ENCODE measurements at places on chromosomes 3 and 15. TPM values are rescaled to one million over a fixed set of nuclear protein-coding genes. Genes with fewer than 3 reads are reported as not detected.

- no peak for DNase-seq
- H3K4me1 ChIP-seq = no peaks in the 10 kb centered on the region
- no peaks in the 10 kb centered on the region for H3K27me3 ChIP-seq
- H3K4me3 ChIP-seq = no peak overlapping the region
- no peaks in the 10 kb centered on the region for H3K36me3 ChIP-seq
- no peak overlapping the region for H3K27ac ChIP-seq
Measured at GRCh38 chr3:139987908-139988307, 52.9 kb downstream of the CLSTN2 start.

DNA sequence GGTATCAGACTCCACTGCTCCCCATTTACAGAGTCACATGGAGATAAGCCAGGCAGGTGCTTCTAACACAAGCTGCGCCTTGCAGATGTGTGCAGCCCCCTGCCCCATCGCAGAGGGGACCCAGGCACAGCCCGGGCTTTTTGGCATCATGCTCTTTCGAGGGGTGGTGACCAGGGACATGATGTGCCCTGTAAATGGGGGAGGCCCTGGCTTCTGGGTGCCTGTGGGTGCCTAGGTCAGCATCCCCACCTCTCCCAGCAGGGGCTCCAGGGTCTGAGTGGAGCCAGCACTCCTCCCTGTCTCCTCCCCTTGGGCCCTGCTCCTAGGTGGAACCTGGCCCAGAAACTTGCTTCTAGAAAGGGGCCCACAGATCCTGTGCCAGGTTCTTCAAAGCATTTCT, 15.2 kb downstream of the TRPM1 start:
- H3K36me3 ChIP-seq = no peaks in the 10 kb centered on the region
- no peak overlapping the region for H3K27ac ChIP-seq
- DNase-seq = no peak
- no peak overlapping the region for H3K4me3 ChIP-seq
- no peaks in the 10 kb centered on the region for H3K4me1 ChIP-seq

The INTS14 gene
- 32.9 TPM for total RNA-seq

- DNase-seq = peak; percentile 43
- no peak overlapping the region for H3K27ac ChIP-seq
- H3K27me3 ChIP-seq = no peaks in the 10 kb centered on the region
- no peaks in the 10 kb centered on the region for H3K4me1 ChIP-seq
Measured at GRCh38 chr3:38606561-38606960, 42.9 kb downstream of the SCN5A start.

DNA sequence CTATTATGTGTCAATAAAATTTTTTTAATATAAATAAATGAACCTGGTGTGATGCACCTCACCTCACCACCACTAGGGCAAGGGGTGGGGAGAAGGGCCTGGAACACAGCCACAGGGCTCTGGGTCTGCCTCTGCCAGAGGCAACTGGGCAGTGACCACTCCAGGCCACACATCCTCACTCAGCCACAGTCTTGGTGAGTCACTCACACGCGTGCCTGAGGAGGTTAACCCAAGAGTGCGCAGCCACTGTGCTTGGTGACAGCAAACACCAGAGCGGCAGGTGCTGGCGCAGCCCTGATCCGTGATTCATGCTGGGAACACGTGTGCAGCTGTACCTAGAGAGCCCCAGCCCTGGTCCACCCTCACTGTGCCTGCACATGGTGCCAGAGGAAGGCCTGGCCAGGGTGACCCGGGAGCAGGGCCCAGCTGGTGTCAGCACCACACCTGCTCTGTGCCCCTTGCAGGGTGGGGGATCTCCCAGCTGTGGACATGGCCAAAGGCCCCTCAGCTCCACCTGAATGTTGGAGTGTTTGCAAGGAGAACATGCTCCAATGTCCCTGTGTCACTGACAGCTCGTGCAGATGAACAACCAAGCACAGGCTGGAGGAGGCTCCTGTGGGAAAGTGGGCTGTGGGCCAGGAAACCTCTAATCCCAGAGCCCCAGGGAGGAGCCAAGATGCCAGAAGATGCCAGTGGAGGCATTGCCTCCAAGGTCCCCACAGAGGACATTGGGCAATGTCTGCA, 2.1 kb downstream of the SLC41A3 start:
- no peaks in the 10 kb centered on the region for H3K27me3 ChIP-seq
- no peak for DNase-seq
- peaks cover 8% of the 10 kb centered on the region for H3K36me3 ChIP-seq
- no peak overlapping the region for H3K4me3 ChIP-seq
- peaks cover 18% of the 10 kb centered on the region for H3K4me1 ChIP-seq
- H3K27ac ChIP-seq = no peak overlapping the region

DNA sequence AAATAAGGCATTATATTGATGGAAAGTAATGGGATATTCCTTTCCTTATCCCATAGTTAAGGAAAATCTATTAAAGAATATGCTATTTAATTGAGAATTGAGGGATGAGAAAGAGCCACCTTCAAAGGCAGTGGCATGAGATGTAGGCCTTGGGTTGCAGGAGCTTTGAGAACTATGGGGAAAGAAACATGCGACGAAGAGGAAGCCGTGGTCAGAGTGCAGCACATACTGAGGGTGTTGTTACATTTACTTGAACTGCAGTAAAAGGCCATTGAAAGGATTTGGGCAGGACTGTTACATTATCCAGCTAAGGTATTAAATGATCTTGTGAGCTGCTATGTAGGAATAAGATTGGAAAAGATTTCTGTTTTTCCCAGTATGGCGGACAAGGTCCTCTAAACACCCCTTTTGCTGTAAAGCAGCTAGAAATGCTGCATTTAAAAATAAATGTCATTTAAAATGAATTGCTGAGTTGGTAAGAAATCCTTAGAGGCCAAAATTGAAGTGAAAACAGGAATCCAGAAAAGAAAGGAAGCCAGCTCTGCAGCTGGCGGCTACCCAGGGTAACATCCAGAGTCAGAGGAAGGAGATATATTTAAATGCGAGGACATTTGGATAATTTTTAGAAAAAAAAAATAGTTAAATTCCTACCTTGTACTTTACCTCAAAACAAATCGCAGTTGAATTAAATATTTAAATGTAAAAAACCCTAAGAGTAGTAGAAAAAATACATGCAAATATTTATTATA, 61.7 kb downstream of the IL1RAP start:
- H3K4me1 ChIP-seq = no peaks in the 10 kb centered on the region
- H3K36me3 ChIP-seq = no peaks in the 10 kb centered on the region
- DNase-seq = no peak
- no peaks in the 10 kb centered on the region for H3K27me3 ChIP-seq

DNA sequence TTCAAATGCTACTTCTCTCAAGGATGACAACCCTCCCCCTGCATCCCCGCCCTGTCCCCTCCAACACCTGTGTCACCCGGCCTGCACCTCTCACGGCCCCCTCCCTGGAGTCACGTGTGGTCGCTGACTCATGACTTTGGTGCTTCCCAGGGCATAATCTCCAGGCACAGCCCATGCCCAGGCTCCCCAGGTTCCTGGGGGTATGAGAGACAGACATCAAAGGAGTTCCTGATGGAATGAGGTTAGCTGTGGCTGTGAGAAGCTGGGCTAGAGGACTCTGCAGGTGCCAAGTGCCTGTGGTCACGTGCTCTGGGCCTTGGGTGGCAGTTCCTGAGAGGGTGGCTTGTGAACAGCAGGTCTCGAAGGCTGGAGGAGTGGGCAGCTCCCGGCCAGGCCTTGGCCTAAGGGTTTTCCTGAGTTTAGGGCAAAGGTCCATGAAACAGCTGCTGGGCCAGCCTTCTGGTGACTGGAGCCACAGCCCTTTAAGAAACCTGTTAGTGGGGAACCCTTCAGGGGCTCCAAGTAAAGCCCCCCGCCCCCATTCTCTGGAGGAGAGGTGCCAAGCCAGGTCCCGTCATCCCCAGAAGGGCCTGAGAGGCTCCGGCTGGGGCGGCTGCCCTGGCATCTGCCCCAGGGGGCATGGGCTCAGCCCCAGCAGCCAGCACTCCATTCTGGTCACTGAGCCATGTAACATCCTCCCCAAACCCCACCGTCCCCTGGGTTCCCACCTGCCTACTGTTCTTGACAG, 230.0 kb downstream of the XXYLT1 start:
- DNase-seq = no peak
- H3K36me3 ChIP-seq = no peaks in the 10 kb centered on the region
- no peaks in the 10 kb centered on the region for H3K27me3 ChIP-seq
- H3K27ac ChIP-seq = no peak overlapping the region

- no peaks in the 10 kb centered on the region for H3K27me3 ChIP-seq
- H3K36me3 ChIP-seq = peaks cover 2% of the 10 kb centered on the region
- DNase-seq = no peak
- no peaks in the 10 kb centered on the region for H3K4me1 ChIP-seq
- no peak overlapping the region for H3K27ac ChIP-seq
Measured at GRCh38 chr3:4425707-4426106, 41.4 kb downstream of the SUMF1 start.

The NEK11 gene
- total RNA-seq = 3.7 TPM

- no peaks in the 10 kb centered on the region for H3K27me3 ChIP-seq
- H3K4me3 ChIP-seq = peak overlapping the region; percentile 47
- peaks cover 5% of the 10 kb centered on the region for H3K4me1 ChIP-seq
- no peaks in the 10 kb centered on the region for H3K36me3 ChIP-seq
Measured at GRCh38 chr3:146159616-146160320, 1.2 kb downstream of the PLOD2 start.

DNA sequence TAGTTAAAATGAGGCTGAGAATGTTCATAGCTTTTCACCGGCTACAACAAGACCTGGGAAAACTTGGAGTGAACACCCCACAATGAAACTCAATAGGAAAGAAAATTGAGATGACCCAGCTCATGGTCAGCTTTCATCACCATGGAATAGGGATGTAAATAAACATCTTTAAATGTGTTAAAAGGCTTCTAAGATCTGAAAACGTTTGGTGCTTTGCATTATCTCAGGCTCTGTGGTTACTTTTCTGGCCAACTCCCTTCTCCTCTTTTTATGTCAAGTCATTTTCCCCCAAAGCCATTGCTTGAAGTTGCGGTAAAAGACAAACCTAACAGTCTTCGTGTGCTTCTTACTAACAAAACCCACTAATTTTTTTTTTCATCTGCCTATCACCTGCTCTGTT, 195.8 kb downstream of the MECOM start:
- H3K4me3 ChIP-seq = no peak overlapping the region
- no peaks in the 10 kb centered on the region for H3K4me1 ChIP-seq
- no peaks in the 10 kb centered on the region for H3K27me3 ChIP-seq

- H3K36me3 ChIP-seq = no peaks in the 10 kb centered on the region
- no peak for DNase-seq
- no peak overlapping the region for H3K27ac ChIP-seq
- H3K27me3 ChIP-seq = no peaks in the 10 kb centered on the region
Measured at GRCh38 chr15:97867870-97868269, 92.6 kb upstream of the ARRDC4 start.

GRCh38 chr15:80081390-80081789, 21.9 kb downstream of the ZFAND6 start:
- peak overlapping the region; percentile 63 for H3K27ac ChIP-seq
- no peak for DNase-seq
- no peaks in the 10 kb centered on the region for H3K36me3 ChIP-seq

The TLNRD1 gene
- total RNA-seq = 36.6 TPM

- no peaks in the 10 kb centered on the region for H3K36me3 ChIP-seq
- H3K27me3 ChIP-seq = no peaks in the 10 kb centered on the region
- no peaks in the 10 kb centered on the region for H3K4me1 ChIP-seq
- H3K27ac ChIP-seq = no peak overlapping the region
Measured at GRCh38 chr3:7484636-7485035, 623.7 kb downstream of the GRM7 start.

DNA sequence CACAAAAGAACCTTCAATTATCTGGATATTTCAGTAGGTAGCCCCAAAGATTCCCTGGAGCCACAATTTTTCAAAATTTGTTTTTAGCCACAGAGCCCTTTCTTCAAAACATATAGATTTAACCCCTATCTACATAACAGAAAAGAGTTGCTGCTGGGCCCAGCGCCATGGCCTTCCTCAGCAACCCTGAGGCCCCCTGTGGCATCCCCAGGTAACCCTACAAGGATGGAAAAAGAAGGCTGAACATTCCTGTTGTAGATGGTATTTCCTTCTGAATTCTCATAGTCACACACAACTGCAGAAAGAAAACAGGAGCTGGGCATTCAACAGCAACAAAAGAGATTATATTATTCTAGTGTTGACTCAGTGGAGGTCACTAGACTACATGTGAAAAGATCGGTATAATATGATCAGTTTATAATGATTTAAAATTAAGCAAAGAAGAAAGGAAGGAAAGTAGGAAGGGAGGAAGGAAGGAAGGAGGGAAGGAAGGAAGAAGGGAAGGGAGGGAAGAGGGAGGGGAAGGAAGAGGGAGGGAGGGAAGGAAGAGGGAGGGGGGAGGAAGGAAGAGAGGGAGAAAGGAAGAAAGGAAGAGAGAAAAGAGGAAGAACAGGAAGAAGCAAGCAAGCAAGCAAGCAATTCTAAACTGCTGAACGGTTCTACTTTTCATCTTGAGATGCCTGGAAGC, 342.5 kb upstream of the NR2F2 start:
- no peaks in the 10 kb centered on the region for H3K36me3 ChIP-seq
- no peak overlapping the region for H3K4me3 ChIP-seq
- H3K4me1 ChIP-seq = no peaks in the 10 kb centered on the region
- DNase-seq = no peak
- no peak overlapping the region for H3K27ac ChIP-seq
- no peaks in the 10 kb centered on the region for H3K27me3 ChIP-seq

DNA sequence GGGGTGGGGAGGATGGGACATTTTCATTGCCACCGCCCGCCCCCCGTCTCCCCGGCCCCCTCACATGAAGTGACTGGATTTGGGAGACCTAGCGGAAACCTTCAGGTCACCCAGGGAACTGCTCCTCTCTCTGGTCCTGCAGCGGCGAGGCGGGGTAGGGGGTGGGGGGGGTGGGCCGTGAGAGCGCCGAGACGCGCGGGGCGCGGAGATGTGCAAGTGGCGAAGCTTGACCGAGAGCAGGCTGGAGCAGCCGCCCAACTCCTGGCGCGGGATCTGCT, 712 bp upstream of the MME start:
- no peak for DNase-seq
- peak overlapping the region; percentile 71 for H3K27ac ChIP-seq
- H3K4me3 ChIP-seq = peak overlapping the region; percentile 43
- no peaks in the 10 kb centered on the region for H3K36me3 ChIP-seq

The SI gene
- not detected for total RNA-seq

The IGF2BP2 gene
- 16.8 TPM for total RNA-seq

The IGSF10 gene
- 1.8 TPM for total RNA-seq

DNA sequence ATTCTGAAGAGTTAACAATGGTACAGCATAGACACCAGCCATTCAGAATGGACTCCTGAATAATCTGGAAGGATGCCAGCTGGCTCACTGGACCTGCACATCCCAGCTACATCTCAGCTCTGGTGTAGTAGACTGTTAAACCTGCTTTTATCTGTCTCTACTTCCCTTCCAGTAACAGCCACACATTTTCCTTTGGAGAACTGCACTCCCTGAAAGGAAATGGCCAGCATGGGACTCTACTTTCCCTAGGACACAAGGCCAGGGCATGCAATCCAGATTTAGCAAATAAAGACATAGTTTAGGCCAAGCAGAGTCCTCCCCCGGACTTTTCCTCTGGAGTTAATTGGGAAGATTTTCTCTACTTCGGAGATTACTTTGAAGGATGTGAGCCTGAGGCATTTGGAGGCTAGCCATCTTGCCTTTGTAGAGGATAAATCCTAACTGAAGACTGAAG, 82.7 kb upstream of the TCF12 start:
- DNase-seq = no peak
- H3K27ac ChIP-seq = no peak overlapping the region
- H3K4me1 ChIP-seq = no peaks in the 10 kb centered on the region
- no peaks in the 10 kb centered on the region for H3K36me3 ChIP-seq
- no peak overlapping the region for H3K4me3 ChIP-seq
